ENCODE measurements at places on chromosomes 1 and 21.

DNA sequence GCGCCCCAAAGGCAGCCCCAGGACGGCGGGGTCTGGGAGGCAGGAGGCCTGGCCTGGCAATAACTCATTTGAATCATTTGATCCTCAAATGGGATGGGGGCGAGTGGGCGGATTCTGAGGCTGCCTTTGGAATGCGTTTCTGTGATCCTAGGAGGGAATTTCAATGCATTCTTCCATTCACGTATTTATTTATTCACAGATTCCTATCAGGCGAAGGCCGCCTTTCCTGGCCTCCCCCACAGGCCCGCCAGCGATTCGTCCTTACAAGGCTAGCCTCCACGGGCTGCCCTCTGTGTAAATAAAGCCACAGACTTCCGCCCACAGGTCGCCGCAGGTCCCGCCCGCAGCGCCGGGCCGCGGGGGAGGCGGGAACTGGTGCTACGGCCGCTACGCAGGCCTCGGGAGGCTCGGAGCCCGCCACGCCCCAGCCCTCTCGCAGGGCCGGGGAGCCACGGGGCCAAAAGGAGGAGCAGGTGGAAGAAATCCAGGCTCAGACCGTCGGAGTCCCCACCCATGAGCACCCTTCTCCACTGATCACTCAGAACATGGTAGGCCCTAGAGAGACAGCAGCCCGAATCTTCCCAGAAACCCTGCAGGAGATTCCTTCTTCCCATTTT, 31.3 kb upstream of the JUN start:
- peak; percentile 89 for DNase-seq

DNA sequence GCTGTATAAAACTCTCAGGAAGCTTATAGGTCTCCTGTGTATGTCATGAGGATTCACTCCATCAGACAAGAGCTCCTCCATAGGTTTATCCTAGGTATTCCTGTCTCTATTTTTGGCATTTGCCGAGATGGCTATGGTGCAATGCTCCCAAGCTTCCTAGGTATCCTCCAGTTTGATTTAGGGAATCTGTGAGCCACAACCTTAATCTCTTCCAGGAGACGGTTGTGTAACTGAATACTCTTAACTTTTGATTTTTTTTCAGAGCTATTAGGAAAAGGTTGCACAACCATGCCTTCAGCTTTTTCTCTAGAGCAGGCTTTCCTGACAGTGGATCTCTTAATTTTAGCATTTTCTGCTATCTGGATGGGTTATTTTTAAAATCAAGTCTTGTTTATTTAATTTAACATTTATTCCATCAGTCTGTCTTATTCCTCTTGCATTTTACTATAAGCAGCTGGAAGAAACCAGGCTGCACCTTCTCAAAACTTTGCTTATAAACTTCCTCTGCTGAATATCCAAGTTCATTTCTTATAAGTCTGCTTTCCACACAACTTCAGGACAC, 69.4 kb upstream of the BACE2 start:
- no peak for DNase-seq

GRCh38 chr1:175373786-175374623, 181.4 kb upstream of the KIAA0040 start:
- DNase-seq = peak; percentile 50

GRCh38 chr1:168216171-168216570, 9.6 kb upstream of the SFT2D2 start:
- DNase-seq = no peak

GRCh38 chr21:34351786-34352241, 12.0 kb upstream of the KCNE2 start:
- peak; percentile 68 for DNase-seq

DNA sequence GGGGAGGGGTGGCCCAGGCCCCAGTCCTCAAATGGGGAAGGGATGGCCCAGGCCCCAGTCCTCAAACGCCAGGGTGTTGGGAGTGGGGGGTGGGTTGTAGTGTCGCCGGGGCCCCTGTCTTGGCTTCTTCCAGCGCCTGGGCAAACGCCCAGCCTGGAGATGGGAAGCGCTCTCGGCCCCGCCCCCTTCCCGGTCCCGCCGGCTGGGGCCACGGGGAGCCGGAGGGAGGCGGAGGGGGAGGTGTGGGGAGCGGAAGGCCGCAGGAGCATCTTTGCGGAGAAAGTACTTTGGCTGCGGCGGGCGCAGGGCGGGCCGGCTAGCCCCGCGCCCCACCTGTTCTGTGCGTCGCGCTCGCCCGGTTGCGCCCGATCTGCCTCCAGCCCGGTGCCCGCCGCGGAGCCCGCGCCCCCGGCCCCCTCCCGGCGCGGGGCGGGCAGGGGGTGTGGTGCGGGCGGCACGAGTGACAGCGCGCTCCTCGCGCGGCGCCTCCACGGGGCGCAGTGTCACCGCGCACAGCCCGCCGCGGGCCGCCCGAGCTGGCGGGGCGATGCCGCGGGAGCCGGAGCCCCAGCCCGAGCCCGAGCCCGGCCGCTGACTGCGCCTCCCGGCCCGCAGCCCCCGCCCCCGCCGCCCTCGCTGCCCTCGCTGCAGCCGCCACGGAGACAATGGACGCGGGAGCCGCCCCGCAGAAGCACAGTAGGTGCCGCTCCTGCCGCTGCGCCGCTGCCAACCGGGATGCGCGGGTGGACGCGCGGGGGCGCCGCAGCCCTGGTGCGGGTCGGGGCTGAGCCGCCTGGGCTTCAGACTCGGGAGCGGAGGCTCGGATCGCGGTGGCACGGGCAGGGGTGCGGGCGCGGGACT, 31.1 kb upstream of the PEX10 start:
- DNase-seq = no peak

DNA sequence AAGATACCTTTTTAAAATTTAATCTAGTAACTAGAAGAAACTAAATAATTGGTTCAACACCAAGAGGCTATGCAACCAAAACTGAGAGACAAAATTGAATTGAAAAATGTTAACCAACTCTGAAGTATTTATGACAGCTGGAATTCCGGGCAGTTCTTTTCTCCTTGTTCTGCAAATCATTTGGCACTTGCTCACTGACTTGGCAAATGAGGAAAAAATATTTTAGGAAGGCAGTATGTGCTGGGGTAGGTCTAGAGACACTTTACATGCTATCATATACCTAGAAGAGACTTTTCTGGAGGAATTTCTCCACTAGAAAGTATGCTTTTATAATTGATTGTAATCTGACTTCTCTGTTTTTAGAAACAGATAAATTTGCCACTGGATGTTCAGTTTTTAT, 22.1 kb upstream of the SH3D21 start:
- DNase-seq = no peak

GRCh38 chr1:174988986-174989385, 10.8 kb upstream of the CACYBP start:
- DNase-seq = no peak

DNA sequence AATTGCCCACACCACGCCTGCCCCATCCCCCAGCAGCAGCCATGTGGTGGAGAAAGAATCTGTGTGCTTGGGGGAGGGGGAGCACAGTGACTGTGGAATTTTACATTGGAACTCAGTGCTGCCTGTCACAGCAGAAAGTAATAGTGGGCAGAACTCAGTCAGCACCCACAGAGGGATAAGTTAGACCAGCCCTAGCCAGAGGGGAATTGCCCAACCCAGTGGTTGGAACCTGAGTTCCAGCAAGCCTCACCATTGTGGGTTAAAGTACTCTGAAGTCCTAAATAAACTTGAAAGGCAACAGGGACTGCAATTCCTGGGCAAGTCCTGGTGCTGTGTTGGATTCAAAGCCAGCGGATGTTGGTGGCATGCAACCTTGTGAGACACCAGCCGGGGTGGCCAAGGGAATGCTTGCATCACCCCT, 88.8 kb downstream of the MRPL39 start:
- no peak for DNase-seq

DNA sequence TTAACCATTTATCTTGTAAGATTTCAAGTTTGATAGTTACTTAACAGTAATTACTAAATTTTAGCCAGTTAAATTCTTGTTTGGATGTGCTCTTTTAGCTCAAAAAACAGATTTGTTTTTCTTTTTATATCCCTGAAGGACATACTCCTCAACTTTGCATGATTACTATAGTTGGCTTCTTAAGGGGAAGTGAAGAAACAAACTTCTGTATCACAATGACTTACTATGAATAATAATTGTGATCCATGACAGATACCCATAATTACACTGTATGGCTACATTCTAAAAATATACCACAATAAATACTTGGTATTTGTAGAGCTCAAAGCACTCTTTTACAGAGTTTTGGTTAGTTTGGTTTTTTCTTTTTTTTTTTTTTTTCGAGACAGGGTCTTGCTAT, 55.8 kb downstream of the IARS2 start:
- no peak for DNase-seq

DNA sequence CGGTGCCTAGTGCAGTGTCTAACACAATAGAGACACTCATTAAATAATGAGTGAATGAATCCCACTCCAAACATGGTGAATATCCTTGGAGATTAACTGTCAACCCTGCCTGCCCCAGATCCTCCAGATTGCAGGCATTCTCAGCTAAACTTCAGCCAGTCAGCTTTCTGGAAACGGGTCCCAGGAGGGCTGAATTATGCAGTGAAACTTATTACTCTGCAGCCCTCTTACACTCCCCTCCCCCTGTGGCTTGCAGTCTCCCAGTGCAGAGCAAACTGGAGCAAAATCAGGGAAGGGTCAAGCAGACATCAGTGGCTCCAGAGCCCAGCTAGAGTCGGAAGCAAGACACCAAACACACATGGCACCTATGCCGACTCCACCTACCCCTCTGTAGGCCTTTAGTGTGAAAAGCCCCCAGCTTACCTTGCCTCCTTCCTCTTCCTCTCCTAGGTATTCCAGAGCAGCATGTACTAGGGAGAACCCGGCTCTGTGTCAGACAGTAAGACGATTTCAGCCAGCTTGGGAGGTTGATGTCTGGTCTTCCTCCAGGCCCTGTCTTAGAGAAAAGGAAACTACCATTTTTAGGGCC, 6.5 kb upstream of the RGS16 start:
- DNase-seq = no peak

DNA sequence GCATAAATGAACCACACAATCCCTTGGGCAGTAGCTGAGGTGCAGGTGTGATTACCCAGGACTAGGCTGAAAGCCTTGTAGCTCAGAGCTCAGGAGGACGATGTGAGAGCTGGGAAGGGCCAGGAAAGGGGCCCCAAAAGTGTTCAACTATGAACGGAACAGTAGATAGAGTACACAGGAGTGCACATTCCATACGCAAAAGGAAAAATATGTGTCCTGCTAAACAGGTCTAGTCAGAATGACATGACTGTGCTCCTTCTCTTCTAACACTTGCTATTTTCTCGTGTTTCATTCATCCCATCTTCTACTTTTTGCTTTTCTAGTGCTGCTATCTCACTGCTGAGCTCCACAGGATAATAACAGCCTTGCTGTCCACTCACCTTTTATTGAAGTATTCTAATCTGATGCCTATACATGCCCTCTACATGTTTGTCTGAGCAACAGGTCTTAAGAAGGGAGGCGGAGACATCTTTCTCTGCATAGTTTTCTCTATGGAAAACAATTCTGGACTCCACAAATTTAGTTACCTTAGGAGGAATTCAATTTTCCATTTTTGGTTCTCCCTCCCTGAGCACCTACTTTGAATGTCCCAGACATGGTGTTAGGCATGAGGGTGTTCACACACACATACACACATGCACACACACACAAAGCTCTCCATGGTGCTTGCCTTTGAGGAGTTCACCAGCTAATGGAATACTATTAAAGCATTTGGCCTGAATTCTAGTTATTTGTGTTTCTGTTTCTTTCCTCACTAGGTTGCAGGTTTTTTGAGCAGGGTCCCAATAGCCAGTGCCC, 3.4 kb downstream of the S100A10 start:
- DNase-seq = no peak

GRCh38 chr1:148290881-148291280, 138.8 kb upstream of the NBPF11 start:
- DNase-seq = no peak

DNA sequence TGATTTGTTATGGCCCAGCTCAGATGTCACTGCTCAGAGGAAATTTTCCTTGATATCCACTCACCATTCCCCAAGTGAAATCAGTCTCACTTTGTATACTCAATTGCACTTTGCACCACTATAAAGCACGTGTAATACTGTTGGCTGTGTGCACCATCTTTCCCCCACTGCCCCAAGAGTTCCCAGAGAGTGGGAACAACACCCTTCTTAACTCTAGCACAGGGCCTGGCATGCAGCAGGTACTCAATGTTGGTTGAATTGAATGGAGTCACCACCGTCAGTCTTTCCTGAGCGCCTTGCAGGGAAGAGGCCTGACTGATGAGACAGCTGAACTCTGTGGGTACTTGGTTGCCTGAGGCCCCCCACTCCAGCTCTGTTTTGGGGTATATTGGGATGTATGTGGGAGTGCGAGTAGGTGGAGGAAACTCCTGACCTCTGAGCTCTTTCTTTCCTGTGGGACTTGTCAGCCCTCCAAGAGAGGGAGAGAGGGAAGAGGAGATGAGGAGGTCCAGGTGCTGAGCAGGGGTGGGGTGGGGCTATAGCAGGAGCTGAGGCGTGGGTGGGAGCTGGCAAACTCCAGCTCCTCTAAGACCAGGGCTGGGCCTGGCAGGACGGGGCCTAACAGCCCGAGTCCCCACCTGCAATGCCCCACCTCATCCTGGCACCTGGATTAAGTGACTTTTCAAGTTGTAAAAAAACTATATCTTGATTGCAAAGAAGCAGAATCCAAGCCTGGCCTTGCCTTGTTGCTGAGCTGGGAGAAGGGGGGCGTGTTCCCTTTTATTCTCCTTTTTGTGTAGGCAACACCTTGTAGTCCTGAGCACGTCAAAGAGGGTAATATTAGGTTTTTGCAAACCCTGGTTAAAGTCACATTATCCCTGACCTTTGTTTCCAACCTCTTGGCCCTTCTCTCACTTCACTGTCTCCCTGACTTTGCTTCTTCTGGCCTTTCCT, 19.4 kb upstream of the WASF2 start:
- DNase-seq = no peak

DNA sequence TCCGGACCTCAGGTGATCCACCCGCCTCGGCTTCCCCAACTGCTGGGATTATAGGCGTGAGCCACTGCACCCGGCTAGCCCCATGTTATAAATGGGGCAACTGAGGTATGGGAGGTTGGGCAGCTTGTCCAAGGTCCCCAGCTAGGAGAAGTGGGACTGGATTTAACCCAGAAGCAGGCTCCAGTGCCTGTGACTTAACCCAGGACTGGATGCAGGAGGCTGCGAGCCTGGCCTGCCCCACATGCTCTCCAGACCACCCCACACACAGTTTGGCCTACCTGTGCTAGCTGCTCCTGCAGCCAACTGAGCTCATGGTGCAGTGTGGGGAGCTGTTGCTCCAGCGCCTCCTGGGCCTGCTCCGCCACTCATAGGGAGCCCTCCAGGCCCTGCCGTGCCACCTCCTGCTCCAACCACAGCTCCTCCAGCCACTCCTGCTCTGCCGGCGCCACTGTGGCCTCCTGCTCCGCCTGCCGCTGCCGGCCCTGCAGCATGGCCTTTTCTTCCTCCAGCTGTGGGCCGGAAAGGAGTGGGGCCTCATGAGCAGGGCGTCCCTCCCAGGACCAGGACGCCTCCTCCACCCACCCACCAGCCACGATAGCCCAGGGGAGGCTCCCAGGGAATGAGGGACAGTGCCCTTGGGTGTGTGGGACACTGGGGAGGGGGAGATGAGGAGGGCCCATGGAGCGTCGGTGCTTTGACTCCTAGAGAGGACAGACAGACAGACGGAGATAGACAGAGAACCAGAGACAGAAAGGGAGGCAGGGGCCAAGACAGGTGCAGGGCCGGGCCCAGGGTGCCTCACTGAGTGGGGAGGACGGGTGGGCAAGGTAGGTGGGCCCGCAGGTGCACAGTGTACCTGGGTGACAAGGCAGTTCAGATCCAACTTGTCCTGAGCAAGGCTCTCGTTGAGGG, 12.4 kb upstream of the NBPF1 start:
- DNase-seq = peak; percentile 33

Data from body of pancreas (tissue), 4 donors.